ENCODE measurements at places on chromosomes 2 and 18.

- no peak for DNase-seq
Observed at GRCh38 chr2:198546122-198546521, 741.7 kb downstream of the PLCL1 start.

DNA sequence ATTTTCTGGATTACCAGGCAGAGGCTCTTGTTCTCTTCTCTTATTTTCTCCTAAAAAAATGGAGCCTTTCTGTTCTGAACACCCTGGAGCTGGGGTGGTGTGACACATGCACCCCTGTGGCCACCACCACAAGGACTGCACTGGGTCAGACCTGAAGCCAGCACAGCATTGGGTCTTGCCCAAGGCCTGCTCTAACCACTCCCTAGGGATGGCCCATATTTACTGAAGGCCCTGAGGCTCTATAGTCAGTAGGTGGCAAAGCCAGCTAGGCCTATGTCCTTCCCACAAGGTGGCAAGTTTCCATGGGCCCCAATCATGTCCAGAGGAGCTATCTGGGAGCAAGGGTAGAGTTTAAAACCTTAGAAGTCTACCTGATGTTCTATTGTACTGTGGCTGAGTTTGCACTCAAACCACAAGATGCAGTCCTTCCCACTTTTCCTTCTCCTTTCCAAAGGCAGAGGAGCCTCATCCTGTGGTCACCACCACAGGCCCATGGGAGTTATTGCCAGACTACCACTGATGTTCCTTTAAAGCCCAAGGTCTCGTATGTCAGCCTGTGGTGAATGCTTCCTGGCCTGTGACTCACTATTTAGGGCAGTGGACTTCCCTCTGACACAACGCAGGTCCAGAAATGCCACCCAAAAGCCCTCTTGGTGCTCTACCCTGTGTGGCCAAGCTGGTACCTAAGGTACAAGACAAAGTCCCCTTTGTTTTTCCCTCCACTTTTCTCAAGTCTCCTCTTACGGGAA is 15.0 kb upstream of the FMNL2 start:
- no peak for DNase-seq

DNA sequence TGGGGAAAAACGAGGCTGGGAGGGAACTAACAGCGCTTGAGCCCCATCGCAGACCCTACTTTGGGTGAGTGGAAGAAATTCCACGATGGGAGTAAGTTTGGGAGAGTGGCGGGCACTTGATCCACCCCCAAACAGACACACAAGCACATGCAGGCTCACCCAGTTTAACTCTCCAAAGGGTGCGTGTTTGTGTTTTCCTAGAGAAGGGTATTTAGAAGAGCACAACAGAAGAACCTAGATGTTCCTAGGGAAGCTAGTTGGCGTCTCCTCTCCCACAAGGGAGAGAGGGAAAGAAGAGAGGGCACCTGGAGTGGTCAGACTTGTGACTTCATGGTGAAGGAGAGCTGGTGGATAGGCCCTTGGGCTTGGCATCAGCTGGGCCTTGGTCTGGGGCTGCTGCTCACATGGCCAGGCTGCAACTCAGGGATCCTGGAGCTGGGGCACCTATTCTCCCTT is 3.2 kb downstream of the GATA6 start:
- no peak for DNase-seq

DNA sequence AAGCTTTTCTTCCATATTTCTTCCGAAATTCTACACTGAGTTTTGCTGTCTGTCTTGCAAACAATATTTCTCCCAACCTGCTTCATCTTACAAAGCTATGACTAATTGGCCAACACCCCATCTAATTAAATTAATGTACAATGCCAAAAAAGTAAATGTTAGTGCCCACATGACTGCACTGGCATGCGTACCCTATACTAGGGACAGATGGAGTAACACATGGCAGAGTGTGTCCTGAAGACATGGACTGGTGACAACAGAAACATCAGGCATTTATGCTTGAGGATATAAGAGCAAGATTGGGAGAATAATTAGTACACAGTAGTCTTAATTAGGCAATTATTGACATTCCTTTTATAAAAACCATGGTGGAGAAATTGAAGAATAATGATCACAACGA is 66.8 kb downstream of the MREG start:
- DNase-seq, result no peak

- no peak for DNase-seq
Observed at GRCh38 chr2:3267869-3268704, 109.5 kb downstream of the EIPR1 start.

DNA sequence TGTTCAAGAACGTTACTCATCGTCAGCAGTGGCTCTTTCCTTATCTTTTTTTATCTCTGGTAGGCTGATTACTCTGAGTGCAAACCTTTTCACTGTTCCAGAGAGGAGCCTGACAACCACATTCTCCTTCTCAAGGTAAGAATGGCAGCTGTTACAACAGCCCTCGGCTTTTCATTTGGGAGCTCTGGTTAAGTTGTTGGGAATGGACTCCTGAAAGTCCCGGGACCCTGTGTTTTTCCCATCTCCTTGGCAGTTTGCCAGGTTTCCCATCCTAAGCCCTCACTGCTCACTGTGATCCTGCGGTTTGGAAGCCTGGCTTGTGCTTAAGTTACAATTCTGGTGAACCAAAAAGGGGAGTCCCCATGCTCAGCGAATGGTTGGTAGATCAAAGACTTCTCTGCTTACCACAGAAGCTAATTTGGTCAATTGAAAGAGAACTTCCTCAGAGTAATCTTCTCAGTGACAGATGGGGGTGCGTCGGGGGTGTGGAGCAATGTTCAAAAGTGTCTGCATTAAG is 122.3 kb downstream of the LYPD6B start:
- no peak for DNase-seq

- no peak for DNase-seq
Observed at GRCh38 chr2:46025081-46025480, 272.1 kb upstream of the EPAS1 start.

DNA sequence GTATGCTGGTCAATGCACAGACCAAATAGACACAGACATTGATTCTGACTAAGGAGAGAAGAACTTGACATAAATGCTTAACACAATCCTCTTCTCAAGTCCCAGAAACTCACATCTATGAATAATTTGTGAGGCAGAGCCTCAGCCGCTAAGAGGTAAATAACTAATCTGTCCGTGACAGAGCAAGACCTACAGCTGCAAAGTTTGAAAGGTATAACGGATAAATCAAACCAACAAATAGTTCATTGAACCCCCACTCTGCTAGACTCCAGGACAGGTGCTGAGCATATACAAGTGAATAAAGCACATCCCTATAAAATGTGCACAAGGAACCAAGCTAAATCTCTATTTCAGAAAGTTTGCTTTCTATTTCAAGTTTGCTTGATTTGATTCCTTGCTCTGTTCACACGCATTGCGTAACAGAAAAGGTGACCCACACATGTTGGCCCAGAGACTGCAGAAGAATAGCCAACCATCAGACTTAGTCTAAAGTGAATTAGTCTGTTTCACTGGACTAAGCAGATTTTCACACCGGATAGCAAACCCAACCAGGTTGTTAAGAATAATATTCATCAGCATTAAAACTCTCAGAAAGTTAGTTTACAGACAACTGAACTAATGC is 51.7 kb downstream of the NCKAP5 start:
- DNase-seq, result no peak

- DNase-seq, result no peak
Observed at GRCh38 chr2:60118061-60118460, 435.4 kb downstream of the BCL11A start.

DNA sequence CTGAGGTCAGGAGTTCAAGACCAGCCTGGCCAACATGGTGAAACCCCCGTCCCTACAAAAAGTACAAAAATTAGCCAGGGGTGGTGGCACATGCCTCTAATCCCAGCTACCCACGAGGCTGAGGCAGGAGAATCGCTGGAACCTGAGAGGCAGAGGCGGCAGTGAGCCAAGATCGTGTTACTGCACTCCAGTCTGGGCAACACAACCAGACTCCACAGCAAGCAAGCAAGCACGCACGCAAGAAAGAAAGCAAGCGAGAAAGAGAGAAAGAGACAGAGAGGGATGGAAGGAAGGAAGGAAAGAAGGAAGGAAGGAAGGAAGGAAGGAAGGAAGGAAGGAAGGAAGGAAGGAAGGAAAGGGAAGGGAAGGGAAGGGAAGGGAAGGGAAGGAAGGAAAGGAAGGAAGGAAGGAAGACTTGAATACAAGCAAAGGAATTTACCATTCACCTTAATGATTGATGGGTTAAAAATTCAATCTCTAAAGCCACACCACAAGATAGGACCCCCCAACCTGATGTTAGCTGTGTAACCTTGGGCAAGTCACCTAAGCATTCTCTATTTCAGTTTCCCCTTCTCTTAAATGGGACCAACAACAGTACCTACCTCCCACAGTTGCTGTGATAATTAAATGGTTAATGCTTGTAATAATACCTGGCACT is 181.7 kb downstream of the ATAD2B start:
- no peak for DNase-seq

DNA sequence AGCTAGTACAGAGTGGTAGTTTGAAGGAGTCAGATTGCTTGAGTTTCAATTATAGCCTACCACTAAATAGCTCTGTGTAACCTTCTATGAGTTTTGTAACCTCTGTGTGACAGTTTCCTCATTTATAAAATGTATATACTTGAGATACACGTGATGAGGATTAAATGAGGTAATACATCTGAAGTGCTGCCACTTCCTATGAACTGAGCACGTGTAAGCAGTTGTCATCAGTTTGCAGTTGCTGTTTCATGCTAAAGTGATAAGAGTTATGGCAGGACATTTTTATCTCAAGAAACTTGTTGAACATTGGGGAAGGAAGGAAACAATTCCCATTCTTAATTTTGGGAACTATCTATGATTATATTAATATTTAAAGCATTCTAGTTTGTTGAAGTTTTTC is 38.5 kb downstream of the CARF start:
- peak; percentile 33 for DNase-seq

- no peak for DNase-seq
Observed at GRCh38 chr2:18180031-18180610, 301.7 kb downstream of the KCNS3 start.

- no peak for DNase-seq
Observed at GRCh38 chr2:109351164-109351756, 222.3 kb downstream of the SH3RF3 start.

DNA sequence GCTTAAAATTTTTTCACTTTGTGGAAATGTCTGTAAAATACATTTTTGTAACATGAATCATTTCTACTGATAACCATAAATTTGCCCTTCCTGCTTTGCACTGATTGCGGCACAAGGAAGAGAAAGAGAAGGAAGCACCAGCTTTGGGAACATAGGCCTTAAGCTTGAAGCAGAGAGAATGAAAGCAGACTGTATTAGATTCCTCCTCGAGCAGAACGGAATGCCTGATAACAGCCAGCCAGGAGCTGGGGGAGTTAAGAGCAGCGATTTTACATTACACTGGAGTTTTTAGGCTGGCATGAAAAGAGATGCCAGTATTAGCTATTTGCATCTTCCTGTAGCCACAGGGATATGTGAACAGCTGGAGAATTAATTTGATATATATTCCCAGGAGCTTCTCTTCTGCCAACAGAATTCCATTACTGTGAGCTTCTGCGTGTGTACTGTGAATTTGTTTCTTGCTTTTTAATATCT is 33.5 kb downstream of the CRIM1 start:
- DNase-seq, result no peak

GRCh38 chr2:71695235-71696120 is 242.1 kb downstream of the DYSF start:
- DNase-seq, result no peak

- DNase-seq, result no peak
Observed at GRCh38 chr2:108579623-108580022, 45.4 kb downstream of the LIMS1 start.

DNA sequence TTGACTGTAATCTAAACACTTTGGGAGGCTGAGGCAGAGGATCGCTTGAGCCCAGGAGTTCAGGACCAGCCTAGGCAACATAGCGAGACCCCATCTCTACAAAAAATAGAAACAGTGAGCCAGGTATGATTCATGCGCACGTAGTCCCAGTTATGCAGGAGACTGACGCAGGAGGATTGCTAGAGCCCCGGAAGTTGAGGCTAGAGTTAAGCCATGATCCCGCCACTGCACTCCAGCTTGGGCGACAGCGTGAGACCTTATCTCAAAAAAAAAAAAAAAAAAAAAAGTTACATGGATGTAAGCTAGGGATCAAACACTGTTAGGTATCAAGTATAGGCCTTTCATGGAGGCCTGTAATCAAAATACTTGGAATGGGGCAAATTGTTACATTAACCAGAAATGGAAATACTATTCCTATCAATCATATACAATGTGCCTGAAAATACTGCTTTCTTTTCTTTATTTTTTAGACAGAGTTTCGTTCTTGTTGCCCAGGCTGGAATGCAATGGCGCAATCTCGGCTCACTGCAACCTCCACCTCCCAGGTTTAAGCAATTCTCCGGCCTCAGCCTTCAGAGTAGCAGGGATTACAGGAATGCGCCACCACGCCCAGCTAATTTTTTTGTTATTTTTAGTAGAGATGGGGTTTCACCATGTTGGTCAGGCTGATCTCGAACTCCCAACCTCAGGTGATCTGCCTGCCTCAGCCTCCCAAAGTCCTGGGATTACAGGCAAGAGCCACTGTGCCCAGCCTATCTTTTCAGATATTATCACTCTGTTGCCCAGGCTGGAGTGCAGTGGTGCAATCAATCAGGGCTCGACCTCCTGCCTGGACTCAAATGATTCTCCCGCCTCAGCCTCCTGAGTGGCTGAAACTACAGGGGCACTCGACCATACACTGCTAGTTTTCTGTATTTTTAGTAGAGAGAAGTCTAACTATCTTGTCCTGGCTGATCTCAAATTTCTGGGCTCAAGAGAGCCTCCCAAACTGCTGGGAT is 27.2 kb downstream of the XPO1 start:
- DNase-seq, result no peak

DNA sequence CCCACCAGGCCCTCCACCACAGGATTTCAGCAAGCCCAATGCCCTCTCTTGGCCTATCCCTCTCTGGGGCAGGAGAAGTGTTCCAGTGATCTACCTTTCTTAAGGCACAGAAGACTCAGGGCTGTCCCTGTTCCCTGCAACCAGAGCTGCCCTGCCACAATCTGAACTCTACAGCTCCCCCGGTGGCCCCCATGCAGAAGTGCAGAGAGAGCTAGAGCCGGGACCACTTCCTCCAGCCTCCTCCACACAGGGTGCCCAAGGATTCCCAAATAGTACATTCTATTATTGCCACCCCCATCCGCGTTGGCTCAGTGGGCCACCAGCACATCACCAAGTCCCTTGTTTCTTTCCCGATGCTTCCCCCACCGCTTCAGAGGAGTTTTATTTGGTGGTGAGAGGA is 114.8 kb upstream of the PTPRM start:
- DNase-seq, result peak; percentile 62

DNA sequence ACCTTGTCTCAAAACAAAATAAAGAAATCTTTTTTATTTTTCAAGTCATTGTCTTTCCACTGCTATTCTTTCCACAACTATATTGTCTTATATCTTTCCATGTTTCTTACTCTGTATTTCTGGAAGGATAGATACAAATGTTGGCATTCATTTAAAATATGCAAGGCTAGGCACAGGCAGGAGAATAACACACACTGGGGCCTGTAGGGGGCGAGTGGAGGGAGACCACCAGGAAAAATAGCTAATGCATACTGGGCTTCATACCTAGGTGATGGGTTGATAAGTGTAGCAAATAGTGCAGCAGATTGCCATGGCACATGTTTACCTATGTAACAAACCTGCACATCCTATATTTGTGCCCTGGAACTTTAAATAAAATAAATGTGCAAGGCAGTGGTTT is 9.6 kb downstream of the MRPL30 start:
- no peak for DNase-seq
